ENCODE measurements at places on chromosomes 2 and 18.

DNA sequence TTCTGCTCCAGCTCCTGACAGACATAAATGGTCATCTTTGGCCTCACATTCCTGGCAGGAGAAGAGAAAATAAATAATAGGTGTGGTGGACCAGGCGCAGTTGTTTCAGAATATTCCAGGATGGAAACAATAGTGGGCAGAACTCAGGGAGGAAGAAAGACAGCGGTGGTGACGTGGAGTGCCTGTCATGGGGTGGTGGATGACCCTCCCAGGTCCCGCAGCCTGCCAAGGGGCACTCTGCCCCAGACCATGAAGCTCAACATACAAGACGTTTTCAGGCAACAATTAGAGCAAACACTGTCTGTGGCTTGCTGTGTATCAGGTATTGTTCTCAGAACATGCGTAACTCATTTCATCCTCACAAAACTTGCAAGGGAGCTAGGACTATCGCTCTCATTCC, 50.9 kb downstream of the TFCP2L1 start:
- DNase-seq: no peak

- DNase-seq: no peak
Measured at GRCh38 chr18:63890950-63891304, 3.4 kb downstream of the SERPINB2 start.

DNA sequence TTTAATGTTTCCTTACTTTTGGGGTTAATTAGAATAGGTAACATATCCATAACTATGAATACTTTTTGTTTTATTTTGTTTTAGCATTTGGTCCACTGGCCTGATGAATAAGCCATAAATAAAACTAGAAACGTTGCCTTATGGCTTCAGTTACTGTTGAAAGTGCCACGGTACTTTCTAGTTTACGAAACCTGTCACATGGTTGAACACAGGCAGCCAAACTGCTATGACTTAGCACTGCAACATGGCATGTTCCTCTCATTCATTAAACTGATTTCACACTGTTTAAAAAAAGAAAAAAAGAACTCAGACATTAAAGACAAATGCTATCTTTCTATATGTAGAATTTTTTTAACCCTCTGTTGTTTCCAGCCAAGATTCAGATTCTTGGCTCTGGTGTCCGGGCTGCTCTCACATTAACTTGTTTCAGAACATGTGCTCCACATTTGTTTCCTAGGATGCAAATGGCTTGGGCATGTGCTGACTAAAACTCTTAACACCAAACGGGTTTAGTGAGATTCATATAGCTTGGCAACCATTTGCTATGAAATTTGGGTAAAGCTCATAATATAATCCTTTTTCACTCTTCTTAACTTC, 323.9 kb upstream of the RND3 start:
- DNase-seq: no peak

DNA sequence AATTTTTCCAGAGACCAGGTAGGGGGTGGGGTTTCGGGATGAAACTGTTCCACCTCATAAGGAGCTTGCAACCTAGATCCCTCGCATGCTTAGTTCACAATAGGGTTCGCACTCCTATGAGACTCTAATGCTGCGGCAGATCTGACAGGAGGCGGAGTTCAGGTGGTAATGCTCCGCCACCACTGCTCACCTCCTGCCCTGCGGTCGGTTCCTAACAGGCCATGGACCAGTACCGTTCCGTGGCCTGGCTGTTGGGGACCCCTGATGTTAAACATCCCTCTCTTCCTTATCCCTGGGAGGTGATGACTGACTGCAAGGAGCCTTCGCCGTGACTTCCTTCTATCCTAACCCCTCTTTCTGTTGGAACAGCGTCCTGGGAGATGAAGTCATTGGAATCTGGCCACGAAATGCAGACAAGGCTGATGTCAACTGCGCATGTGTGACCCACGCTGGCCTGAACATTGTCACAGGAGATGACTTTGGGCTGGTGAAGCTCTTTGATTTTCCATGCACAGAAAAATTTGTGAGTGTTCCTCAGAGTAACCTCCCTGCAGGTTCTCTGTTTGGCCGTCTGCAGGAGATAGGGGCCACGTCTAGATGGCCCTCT, 82.4 kb downstream of the RTN4 start:
- DNase-seq: no peak

- no peak for DNase-seq
Measured at GRCh38 chr18:37375181-37375580, 190.4 kb downstream of the CELF4 start.

- DNase-seq: no peak
Measured at GRCh38 chr2:201959626-201960025, 74.0 kb upstream of the FZD7 start.

GRCh38 chr2:54459037-54459441, 2.9 kb downstream of the SPTBN1 start:
- DNase-seq: no peak

DNA sequence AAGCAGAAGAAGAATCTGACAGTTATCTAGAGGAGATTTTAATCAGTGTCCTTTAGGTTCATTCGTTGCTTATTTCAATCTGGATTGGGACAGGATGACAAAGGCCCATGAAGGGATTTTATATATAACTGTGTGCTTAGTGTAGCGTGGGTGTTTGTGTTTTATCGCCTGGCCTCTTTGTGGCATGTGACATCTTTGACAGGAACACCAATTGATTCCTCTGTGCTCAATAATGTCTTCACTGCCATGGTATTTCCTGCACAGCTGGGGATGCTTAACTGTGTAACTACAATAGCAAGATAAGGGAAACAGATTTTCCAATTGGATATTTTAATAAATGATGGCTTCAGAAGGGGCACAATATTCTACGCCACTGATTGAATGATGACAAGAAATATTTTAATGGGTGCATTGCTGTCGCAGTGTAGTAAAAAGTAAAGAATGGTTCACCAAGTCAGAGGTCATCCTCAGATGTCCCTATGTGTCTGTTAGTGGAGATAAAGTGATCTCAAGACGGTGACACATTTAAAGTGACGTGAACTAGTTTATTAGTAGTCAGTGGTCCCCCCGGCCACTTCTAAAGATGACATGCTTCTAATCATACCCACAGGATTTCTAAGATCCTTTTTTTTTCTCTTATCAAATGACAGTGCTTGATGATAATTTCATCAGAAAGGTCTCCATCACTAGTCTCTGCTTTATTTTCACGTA, 160.4 kb downstream of the AGAP1 start:
- DNase-seq: no peak

DNA sequence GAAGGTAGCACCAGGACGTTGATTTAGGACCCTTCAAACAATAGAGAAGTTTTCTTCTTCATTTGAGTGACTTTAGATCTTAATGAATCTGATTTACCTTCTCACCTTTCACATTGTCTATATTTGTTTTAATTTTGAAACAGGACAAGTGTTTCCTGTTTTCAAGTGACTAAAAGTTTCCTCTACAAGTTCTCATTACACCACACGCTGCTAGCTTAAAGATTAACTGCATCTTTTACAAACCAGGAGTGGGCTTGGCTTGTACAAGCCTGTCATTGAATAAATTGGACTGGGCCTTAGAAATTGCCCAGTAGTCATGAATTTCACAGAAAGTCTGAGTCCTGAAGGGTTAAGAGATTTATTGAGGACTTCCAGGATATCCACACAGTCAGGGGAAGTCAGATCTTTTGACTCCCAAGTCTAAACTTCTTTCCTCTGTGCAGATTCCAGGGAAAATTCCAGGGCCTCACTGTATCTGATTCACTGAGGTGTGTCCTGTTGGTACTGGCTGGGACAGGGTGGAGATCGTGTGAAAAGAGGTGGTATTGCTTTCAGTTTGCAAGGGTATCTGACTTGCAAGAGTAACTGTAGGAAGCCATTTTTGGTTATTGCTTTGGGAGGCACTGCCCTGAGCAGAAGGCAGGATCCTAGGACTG, 3.4 kb downstream of the SGPP2 start:
- DNase-seq: peak; percentile 20

- no peak for DNase-seq
Measured at GRCh38 chr2:34486965-34487364, 887.9 kb upstream of the FAM98A start.

- DNase-seq: no peak
Measured at GRCh38 chr2:1967242-1968208, 223.2 kb upstream of the PXDN start.

GRCh38 chr2:15811367-15811766, 129.0 kb upstream of the MYCN start:
- no peak for DNase-seq

DNA sequence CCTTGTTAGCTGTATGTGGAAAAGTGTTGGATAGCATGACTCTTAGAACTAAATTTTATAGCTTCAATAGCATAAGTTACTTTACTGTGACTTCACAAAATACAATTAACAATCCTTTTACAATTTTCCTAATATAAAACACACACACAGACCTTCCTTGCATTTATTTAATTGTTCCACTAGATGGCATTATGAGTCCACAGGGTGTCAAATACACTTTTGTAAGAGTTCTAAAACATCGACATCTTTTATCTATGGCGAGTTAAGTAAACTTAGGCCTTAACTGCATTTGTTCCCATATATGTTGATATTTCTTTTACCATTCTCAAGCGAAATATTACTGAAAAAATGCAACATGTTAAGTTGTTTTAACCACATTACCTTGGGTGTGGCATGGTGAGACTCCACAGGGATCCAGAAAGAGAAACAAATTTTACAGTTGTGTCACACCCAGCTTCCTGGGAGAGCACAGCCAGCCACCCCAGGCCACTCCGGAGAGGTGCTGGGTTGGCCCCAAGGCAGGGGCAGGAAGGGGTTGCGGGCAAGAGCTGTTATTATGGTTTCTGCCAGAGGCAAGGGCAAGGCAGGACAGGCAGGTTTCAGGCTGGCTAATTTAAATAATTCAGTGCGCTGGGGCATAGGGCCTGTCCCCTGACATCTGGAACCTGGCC, 312.4 kb upstream of the MC4R start:
- DNase-seq: no peak

DNA sequence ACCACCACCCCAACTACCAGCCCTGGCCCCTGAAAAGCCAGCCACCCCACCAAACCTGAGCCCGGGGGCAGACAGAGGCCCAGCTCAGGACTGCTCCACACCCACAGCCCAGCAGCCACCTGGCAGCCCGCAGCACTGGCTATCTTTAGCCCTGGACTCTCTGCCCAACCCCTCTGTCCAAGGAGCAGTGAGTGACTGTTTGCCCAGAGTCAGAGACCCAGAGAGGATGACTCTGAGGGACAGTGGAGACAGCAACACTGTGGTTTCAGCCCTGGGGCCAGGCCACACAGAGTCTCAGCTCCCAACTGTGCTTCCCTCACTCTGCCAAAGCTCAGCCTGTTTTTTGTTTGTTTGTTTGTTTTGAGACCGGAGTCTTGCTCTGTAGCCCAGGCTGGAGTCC, 32.6 kb downstream of the BIN1 start:
- no peak for DNase-seq

GRCh38 chr2:175170659-175171304, 2.8 kb upstream of the ATF2 start:
- peak; percentile 13 for DNase-seq

GRCh38 chr2:237191714-237192081, 106.0 kb downstream of the COPS8 start:
- no peak for DNase-seq
